ENCODE measurements at places on chromosomes 4 and X.

- DNase-seq: no peak
These were observed 98.0 kb downstream of the PAPSS1 start for GRCh38 chr4:107622006-107622405.

DNA sequence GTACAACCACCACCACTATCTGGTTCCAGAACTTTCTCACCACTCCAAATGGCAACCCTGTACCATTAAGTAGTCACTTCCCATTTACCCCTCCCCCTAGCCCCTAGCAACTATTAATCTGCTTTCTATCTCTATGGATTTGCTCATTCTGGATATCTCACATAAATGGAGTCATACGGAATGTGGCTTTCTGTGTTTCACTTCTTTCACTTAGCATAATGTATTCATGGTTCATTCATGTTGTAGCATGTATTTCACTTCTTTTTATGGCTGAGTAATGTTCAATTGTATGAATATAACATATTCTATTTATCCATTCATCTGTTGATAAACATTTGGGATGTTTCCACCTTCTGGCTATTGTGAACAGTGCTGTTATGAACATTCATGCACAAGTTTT is 104.7 kb downstream of the AMMECR1 start:
- no peak for DNase-seq

GRCh38 chr4:36054694-36055422 is 189.5 kb downstream of the ARAP2 start:
- no peak for DNase-seq

DNA sequence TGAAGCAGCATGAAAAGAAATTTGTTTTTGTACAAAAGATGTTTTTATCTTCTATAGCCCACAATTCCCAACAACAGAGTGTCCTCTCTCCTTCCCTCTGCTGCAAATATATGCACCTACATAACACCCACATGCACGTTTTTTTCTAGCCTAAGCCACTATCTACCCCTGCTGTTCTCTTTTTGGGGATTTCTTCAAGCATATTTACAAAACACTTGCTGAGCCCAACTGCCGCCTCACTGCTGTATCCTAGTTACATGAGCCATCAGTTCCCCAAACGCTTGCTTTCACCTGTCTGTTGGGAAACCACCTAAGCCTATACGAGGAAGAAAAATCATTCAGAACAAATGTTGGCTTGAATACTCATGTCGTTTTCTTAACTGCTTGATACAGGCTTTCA is 127.2 kb downstream of the CHRNA9 start:
- no peak for DNase-seq

GRCh38 chrX:131217989-131218388 is 71.1 kb downstream of the IGSF1 start:
- DNase-seq: no peak

GRCh38 chrX:11591723-11592346 is 73.9 kb downstream of the ARHGAP6 start:
- DNase-seq: no peak

DNA sequence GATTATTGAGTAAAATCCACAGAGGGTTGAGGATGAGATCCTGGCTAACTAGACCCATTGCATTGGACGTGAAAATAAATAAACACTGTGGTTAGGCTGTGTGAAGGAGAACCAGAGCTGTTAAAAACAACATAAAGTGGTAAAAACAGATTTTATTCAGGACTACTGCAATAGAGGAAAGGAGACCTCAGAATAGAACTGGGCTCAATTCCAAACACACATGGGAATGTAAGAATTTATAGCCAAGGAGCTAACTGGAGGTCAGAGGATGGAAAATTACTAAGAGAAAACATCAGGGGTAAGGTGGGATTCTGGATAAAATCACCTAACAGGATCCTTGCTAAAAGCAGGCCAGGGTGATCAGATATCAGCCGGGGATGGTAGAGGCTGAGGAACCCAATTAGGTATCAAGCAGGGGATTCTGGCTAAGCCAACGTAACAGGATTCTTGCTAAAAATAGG is 112.4 kb downstream of the RNF150 start:
- DNase-seq: no peak

- DNase-seq: no peak
These were observed 32.3 kb upstream of the TFDP3 start for GRCh38 chrX:133250184-133251100.

DNA sequence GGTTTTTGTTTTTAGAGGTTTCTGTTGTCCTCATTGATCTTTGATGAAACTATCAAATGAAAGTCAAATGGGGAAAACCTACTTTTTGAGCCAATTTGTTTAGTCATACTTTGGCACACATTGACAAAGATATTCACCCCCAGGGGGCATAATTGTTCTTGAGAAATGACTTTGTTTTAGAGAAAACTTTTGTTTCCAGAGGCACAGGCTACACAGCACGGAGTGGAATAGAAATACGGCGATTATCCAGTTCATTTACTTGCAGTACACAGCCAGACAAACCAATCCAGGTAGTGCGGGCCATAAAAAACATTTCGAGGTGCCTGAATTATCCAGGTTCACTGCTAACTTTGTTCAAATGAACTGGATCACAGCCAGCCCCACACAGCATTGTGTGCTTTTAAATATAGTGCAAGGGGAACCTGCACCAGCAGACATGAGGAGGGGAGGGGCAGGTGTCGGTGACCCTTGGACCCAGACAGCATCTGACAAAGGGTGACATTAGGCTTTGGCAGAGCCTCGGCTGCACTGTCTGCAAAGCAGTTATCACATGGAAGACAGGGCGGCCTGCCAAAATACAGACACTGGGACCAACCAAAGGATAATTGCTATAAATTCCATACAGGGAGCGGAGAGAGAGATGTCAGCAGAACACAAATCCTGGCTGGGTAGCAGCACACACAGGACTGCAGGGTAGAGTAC is 179.6 kb upstream of the NOCT start:
- DNase-seq: no peak

DNA sequence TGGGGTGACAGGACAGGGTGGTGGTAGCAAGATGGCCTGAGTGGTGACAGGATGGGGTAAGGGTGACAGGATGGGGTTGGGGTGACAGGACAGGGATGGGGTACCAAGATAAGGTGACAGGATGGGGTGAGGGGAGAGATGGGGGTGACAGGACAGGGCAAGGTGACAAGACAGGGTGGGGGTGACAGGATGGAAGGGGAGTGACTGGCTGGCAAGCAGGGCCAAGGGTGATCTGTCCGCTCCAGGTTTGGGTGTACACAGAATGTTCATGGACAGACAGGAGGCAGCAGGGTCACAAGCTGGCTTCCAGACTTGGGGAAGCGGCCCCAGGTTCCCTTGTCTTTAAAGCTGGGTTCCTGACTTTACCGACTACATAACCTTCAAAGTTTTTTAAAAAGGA is 23.3 kb downstream of the RNF212 start:
- peak; percentile 66 for DNase-seq

DNA sequence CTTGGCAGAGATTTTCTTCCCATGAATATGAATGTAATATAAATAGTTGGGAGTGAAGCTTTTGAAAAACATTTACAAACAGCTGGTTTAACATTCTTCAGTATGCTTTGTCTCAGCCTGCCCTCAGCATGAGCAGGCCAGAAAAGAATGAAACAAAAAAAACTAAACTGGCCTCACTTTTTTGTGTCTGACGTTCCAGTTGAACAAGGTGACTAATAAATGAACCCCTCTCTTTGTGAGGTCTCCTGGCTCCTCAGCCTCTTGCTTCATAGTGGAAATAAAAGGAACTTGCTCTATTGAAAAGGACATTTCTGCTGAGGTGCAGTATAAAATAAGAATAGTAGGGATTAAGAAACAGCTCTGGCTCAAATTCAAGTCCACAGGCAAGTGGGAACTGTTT is 9.4 kb downstream of the CHST7 start:
- no peak for DNase-seq

DNA sequence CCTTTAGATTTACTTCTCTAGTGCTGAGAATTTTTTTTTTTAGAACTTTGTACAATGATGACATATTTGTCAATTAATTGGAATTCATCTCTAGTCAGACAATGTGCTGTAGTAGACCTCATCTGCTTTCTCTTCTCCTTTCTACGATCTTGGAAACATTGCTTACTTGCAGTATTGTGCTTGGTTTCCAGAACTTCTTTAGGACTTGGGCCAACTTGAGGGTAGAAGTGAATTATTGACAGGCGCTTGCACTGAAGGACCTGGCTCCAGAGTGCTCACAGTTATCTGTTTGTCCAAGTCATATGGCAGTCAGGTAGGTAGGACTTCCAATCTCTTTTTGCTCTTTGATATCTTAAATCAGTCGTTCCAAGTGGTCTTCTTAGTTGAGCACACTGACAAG is 39.6 kb downstream of the FNIP2 start:
- no peak for DNase-seq

DNA sequence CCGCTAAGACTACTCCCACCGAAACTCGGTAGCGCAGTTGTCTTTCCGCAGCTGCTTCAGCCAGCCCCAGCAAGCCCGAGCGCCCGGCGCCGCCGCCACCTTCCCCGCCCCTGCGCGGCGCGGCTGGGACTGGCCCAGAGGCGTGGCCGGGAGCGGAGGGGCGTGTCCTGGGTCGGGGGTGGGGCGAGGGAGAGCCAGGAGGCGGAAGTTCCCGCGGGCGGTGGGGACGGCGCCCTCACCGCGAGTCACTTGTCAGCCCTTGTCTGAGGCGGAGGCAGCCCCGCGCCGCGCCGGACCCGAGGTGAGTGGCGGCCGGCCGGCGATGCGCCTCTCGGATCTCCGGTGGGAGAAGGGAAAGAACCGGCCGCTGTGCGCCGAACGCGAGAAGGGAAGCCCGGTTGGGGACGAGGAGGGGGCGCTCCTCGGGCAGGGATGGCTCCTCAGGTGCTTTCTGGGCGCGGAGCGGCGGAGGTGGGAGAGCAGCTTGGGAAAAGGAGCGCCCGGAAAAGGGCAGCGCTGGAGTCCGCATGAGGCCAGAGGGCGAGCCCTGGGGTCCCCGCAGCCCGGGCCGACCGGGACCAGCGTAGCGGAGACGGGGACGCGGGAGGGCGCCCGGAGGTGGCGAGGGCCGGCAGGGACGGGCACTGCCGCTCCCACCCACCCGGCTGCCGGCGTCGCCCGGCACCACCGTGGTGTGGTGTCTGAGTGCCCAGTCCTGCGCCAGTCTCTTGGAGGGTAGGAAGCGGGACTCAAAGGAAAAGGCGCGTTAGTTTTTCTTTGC is at the start of gene PDLIM5:
PDLIM5 (plus strand) TSS at position 248 of the 781 bp plus-strand sequence. CDS start 3,347 bp downstream, outside the sequence.
- DNase-seq: peak; percentile 93

- peak; percentile 84 for DNase-seq
These were observed 1.4 kb downstream of the ELOVL6 start for GRCh38 chr4:110196871-110197528.

- DNase-seq: no peak
These were observed 15.1 kb upstream of the AFF1 start for GRCh38 chr4:86919561-86920223.

DNA sequence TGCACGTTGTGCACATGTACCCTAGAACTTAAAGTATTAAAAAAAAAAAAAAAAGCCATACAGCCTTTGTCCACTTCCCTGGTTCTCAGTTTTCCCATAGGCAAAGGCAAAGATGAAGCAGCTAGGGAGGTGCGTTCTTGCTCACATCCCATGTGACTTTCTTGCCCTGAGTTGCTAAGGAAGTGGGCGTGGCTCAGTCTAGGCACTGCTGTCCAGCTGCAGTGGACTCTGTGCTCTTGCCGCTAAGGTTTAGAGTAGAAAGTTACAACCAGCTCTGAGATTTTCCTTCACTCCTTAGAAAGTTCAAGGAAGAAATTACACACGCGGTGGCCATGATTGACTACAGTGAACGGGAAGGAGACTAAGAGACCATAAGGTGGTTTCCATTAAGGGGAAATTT is 144.7 kb downstream of the NAA11 start:
- DNase-seq: no peak

GRCh38 chr4:185276036-185276435 is 66.6 kb downstream of the SNX25 start:
- no peak for DNase-seq

GRCh38 chr4:120083152-120083551 is 16.5 kb upstream of the MAD2L1 start:
- no peak for DNase-seq

GRCh38 chrX:24838629-24839028 is 144.9 kb downstream of the POLA1 start:
- no peak for DNase-seq

- DNase-seq: no peak
These were observed 8.3 kb upstream of the GRPEL1 start for GRCh38 chr4:7075962-7076695.

DNA sequence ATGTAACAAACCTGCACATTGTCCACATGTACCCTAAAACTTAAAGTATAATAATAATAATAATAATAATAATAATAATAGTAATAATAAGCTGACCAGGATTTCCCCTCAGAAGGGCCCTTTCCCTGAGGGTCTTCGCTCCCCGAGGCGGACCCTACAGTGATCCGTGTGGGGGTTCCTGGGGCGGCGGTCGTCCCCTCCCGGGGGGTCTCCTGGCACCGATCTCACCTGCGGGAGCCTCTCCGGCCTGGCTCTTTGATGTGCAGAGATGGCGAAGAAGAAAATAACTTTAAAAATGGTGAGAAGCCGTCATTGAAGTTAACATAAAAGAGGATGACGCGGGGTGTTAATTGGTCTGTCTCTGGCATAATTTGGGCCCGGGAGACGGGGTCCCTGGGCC is 48.2 kb upstream of the PPP2R3B start:
- no peak for DNase-seq

DNA sequence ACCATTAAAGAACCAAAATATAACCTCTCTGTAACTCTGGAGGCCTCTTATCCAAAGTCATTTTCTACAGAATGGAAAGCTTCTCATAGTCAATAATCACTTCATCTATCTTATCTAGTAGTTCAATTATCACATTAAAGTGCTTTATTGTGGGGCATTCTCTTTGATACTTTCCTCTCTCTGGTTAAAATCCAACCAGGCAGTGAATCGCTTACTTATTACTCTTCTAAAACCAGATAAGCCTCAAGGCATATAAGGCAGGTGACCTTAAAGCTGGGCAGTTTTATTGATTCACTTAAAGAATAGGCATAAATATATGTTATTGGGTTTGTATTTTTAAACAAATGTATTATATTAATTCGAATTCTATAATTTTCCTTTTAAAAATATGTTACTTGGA is 2162.1 kb upstream of the TENM3 start:
- DNase-seq: no peak

DNA sequence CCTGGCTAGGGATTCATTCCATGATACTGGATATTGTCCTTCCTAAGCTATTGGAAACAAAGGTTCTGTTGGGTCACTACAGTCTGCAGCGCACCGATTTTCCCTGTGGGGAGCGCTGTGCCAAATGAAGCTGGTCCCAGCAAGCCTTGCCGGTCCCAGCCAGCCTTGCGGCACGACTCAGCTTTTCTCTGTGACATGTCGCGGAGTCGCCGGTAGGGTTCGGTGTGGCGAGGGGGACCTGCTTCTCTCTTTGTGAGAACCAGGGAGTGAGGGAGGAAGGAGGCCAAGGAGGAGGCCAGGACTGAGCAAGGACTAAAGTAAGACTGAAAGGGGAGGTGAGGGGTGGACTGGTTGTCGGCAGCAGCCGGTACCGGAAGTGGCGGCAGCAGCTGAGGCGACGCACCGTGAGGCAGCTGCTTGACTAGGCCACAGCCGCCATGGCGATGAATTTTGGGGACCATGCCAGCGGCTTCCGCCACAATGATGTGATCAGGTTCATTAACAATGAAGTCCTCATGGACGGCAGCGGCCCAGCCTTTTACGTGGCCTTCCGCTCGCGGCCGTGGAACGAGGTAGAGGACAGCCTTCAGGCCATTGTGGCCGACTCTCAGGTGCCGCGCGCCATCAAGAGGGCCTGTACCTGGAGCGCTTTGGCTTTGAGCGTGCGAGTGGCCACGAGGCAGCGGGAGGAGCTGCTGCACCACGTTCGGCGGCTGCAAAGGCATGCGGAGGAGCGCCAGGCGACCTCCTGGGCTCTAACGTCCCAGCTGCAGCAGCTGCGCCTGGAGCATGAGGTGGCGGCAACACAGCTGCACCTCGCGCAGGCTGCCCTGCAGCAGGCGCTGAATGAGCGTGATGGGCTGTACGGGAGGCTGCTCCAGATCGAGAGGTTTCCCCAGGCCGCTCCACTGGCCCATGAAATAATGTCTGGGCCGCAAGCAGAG is at the start of gene TEX13D:
TEX13D (plus strand) TSS at position 180 of the 944 bp plus-strand sequence; CDS start at position 438, 258 bp downstream.
- DNase-seq: no peak
